ENCODE measurements at places on chromosomes 4 and X.

- DNase-seq, result no peak
These were observed 18.7 kb downstream of the SCFD2 start for GRCh38 chr4:53346920-53347852.

GRCh38 chr4:145293658-145294057, 113.3 kb upstream of the OTUD4 start:
- DNase-seq, result no peak

GRCh38 chrX:124518885-124519284, 172.5 kb downstream of the SH2D1A start:
- DNase-seq, result no peak

DNA sequence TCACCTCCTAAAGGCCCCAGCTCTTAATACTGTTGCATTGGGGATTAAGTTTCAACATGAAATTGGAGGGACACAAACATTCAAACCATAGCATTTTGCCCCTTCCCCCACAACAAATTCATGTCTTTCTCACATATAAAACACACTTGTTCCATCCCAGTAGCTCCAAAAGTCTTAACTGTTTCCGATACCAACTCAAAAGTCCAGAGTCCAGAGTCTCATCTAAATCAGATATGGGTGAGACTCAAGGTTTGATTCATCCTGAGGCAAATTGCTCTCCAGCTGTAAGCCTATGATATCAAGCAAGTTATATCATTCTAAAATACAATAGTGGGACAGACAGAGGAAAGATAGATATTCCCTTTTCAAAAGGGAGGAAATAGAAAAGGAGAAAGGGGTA, 8.7 kb downstream of the SLC9B1 start:
- DNase-seq, result no peak

DNA sequence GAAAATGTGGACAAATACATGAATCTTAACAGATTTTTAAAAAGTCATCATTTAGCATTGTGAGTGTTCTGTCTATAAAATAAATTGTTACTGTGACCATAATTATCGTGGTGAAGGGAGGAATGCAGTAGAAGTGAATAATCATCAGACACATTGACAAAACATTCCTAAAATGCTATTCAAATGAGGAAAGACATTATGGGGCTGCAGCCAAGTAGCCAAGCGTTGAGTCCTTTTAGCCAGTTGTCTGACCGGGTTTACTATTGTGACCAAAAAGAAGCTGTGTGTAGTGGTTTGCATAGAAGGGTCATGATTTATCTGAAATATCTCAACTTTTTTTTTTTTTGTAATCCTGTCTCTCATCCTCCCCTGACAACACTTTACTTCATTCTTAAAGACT, 19.5 kb downstream of the WWC2 start:
- DNase-seq, result no peak
